Caco-2 (cell line): ENCODE measurements at places on chromosomes 11 and 22. TPM values are rescaled to one million over a fixed set of nuclear protein-coding genes. Genes with fewer than 3 reads are reported as not detected.

Gene CLTCL1
- total RNA-seq: 7.8 and 7.9 TPM in 2 replicates

Gene CD3E
- total RNA-seq: 0.39 TPM in 1 of 2 replicates, not detected in the other

DNA sequence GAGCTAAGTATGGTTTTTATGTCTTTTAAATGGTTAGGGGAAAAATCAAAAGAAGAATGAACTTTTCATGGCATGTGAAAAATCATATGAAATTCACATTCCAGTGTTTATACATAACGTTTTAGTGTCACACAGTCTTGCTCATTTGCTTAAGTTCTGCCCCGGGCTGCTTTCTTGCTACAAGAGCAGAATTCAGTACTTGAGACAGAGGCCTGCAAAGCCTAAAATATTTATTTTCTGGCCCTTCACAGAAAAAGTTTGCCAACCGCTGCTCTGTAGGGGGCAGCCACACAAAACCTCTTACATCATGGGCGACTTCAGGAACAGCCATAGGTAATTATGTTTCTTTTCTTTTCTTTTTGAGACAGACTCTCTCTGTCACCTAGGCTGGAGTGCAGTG, 1.0 kb upstream of the ATG2A start:
- H3K36me3 ChIP-seq: peaks cover 2% of the 10 kb centered on the region
- H3K27ac ChIP-seq: peak overlapping the region; percentile 74
- H3K27me3 ChIP-seq: no peaks in the 10 kb centered on the region
- no peak for DNase-seq

DNA sequence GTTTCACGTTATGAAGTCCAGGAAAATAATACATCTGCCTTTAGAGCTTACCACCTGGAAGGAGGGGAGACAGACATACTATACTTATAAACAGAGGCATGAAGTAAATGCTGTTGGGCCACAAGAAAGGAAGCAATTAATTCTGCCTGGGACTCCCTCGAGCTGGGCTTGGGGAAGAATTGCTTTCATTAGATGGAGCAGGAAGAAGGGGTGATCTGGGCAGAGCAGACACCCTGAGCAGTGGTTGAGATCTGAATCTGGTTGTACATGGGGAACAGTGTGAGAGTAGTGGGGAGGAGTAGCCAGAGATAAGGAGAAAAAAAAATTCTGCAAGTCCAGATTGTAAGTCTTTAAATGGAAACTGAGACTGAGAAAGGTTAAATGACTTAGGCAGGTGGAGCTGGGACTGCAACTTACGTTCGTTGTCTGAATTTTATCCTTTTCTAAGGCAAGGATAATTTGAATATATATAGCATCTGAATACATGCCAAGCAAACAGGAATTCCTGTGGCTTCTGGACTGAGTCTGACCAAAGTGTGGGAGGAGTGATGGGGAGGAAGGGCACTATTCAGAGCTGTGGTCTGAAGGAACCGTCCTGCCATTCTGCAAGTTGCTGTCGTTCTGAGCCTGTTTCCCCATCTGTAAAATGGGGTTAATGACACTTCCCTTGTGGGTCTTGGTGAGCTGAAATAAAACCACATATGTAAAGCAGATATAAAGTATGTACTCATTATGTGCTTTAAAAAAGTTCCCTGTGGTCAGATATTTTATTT, 7.9 kb downstream of the NCAM1 start:
- no peak overlapping the region for H3K4me3 ChIP-seq
- DNase-seq: no peak
- H3K4me1 ChIP-seq: no peaks in the 10 kb centered on the region
- no peak overlapping the region for H3K27ac ChIP-seq
- no peaks in the 10 kb centered on the region for H3K36me3 ChIP-seq

- H3K4me1 ChIP-seq: 0 out of 2 replicates have a peak, but pooled peaks cover 8% of the 10 kb centered on the region
- no peak overlapping the region for H3K27ac ChIP-seq
- no peak for DNase-seq
- H3K27me3 ChIP-seq: no peaks in the 10 kb centered on the region
- H3K36me3 ChIP-seq: no peaks in the 10 kb centered on the region
- no peak overlapping the region for H3K4me3 ChIP-seq
Observed at GRCh38 chr11:119992171-119993051, 145.5 kb downstream of the TRIM29 start.

DNA sequence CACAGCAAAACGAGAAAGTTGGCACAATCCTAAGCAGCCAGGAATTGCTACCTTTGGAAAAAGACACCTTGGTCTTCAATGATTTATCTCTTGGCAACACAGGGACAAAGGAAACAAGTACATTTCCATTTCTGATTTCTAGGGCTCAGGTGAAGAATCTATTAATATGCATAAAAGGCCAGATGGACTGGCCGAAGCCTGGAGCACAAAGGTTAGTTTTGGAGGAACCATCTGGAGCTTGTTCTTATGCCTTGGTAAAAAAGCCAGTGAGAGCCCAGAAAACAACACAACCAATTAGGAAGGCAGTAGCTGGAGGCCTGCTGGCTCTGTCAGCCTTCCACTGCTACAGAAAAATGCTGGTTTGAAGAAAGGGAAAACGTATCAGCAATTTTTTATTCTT, 713.5 kb upstream of the API5 start:
- H3K27me3 ChIP-seq: no peaks in the 10 kb centered on the region
- no peaks in the 10 kb centered on the region for H3K36me3 ChIP-seq
- no peak for DNase-seq
- no peaks in the 10 kb centered on the region for H3K4me1 ChIP-seq
- H3K4me3 ChIP-seq: no peak overlapping the region

Gene ACR
- not detected in 2 replicates for total RNA-seq

DNA sequence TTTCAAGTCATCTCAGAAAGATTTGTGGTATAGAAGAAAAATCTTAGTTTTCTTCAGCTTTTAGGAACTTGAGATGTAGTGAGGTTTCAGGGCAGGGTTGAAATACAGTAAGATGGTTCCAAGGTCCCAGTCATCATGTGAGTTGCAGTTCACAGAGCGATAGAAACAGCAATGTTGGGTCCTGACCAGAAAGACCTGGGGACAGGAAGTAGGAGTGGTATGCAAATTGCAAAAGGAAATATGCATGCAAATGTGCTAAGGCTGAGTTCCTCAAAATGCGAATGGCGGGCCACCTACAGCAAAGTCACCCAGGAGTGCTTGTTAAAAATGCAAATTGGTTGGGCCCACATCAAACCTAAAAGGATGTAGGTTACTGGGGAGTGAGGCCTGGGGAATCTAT, 1032.7 kb upstream of the TENM4 start:
- H3K27me3 ChIP-seq: no peaks in the 10 kb centered on the region
- no peak overlapping the region for H3K4me3 ChIP-seq
- H3K4me1 ChIP-seq: 0 out of 2 replicates have a peak, but pooled peaks cover 11% of the 10 kb centered on the region

- H3K27ac ChIP-seq: peak overlapping the region; percentile 78
- H3K4me3 ChIP-seq: no peak overlapping the region
- H3K27me3 ChIP-seq: no peaks in the 10 kb centered on the region
- peak; percentile 58 for DNase-seq
- peaks cover 51% of the 10 kb centered on the region for H3K4me1 ChIP-seq
Observed at GRCh38 chr11:36034551-36035331, 90.9 kb downstream of the LDLRAD3 start.

- no peaks in the 10 kb centered on the region for H3K27me3 ChIP-seq
- no peak for DNase-seq
- H3K4me3 ChIP-seq: no peak overlapping the region
- no peaks in the 10 kb centered on the region for H3K36me3 ChIP-seq
Observed at GRCh38 chr11:68878022-68878421, 25.6 kb downstream of the MRPL21 start.

DNA sequence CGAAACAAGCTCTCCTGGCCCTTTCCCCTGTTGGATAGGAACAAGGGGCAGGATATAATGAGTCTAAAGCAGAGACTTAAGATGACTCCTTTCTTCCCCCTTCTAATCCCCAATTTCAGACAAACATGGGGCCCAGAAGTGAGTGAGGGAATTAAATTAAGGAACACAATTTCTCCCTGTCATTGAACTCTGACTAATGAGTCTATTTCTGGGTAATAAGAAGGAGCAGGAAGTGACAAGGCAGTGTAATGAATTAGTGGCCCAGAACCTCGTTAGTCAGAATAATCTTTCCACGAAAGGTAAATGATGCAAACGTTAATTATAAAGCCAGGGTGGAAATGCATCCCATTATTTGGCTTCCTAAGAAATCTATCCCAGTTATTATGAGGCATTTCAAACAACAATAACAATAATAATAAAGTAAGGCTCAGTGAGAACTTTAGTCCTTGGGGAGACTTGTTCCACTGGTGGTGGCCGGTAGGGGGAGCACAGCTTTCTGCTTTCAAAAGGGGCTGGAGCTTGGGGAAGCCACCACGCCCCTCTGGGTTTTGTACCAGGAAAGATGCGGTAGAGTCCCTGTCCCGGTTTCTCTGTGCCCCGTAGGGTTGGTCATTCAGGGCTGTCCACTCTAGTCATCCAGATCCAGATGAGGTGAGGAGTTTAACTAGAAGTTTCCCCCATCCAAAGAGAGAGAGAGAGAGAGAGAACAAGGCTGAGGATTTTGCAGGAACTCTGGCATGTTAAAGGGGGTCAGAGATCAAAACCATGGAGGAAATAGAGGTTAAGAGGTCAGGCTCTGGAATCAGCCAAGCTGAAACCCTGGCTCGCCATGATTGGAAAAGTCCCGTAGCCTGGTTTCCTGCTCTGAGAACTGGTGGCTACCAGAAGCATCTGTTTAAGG, 298.3 kb downstream of the NTM start:
- no peaks in the 10 kb centered on the region for H3K4me1 ChIP-seq
- DNase-seq: peak; percentile 69
- H3K27ac ChIP-seq: no peak overlapping the region
- no peaks in the 10 kb centered on the region for H3K27me3 ChIP-seq
- H3K4me3 ChIP-seq: no peak overlapping the region

GRCh38 chr11:10109806-10110205, 184.2 kb downstream of the SBF2 start:
- no peaks in the 10 kb centered on the region for H3K36me3 ChIP-seq
- no peak for DNase-seq
- peaks cover 7% of the 10 kb centered on the region; the same call in 1 of the 2 replicates for H3K4me1 ChIP-seq
- no peaks in the 10 kb centered on the region for H3K27me3 ChIP-seq

Gene HIC2
- 45.8 and 48.4 TPM in 2 replicates for total RNA-seq

- no peak for DNase-seq
- no peak overlapping the region for H3K27ac ChIP-seq
- H3K4me3 ChIP-seq: no peak overlapping the region
- no peaks in the 10 kb centered on the region for H3K27me3 ChIP-seq
- H3K36me3 ChIP-seq: no peaks in the 10 kb centered on the region
Observed at GRCh38 chr22:38953091-38953490, 4.3 kb upstream of the APOBEC3A start.

DNA sequence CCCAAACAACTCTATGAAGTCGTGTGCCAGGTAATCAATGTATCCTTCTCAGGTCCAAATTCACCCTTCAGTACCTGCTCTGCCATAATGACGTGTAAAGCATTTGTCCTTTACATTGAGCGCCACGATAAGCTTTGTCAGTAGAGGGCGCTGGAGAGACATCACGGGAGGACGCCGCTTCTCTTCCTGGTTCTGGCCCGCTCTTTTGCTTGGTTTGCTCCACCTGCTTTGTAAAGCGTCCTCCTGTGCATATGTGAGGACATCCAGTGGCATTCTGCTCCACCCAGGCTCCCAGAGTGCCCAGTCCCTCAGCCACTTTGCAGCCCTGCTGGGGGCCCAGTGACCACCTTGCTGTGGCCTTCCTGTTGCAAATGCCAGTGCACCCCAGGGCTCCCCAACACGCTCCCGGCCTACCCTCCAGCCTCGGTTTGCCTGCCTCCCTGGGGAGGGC, 61.1 kb downstream of the WT1 start:
- no peak overlapping the region for H3K4me3 ChIP-seq
- no peaks in the 10 kb centered on the region for H3K36me3 ChIP-seq
- H3K4me1 ChIP-seq: no peaks in the 10 kb centered on the region
- H3K27me3 ChIP-seq: no peaks in the 10 kb centered on the region

DNA sequence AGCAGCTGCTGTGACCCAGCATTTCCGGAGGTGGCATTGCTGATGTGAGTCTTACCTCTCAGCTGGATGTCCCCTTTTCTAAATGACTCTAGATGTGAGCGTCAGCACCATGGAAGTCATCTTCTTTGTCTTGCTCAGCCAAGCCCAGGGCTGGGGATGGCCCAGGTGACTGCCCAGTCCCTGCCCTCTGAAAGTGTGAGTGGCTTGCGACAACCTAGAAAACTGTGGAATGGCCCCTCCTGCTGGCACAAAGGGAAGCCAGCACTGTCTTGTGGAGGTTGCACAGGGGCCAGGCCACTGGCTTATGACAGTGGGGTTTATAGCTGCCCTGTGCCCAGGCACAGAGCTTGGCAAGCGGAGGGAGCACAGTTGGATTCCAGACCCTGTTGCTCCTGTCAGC, 6.2 kb downstream of the TUB start:
- H3K27me3 ChIP-seq: peaks cover 2% of the 10 kb centered on the region; the same call in 1 of the 2 replicates
- H3K4me1 ChIP-seq: no peaks in the 10 kb centered on the region
- H3K4me3 ChIP-seq: no peak overlapping the region
- no peak overlapping the region for H3K27ac ChIP-seq
- no peaks in the 10 kb centered on the region for H3K36me3 ChIP-seq
- no peak for DNase-seq
